ENCODE measurements at places on chromosomes 11 and 22. TPM values are rescaled to one million over a fixed set of nuclear protein-coding genes. Genes with fewer than 3 reads are reported as not detected.

DNA sequence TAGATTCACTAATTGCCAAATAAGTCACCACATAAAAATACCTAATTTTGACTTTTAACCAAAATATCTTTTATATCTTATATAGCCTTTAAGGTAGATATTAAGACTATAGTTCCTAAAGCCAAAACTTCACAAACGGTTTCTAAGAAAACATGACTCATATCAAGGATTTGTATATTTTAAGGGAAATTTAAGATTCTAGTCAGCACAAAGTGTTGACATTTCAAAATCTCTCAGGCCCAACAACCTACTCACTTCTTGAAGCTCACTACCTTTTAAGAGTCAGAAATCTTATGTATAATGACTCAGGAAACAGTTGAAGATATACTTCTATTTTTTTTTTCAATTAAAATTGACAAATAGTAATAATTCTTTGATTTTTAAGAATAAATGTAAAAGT is 221.9 kb downstream of the SBF2 start:
- H3K4me3 ChIP-seq = no peak overlapping the region
- H3K36me3 ChIP-seq = no peaks in the 10 kb centered on the region
- no peak for DNase-seq
- no peaks in the 10 kb centered on the region for H3K27me3 ChIP-seq
- H3K4me1 ChIP-seq = peaks cover 17% of the 10 kb centered on the region

DNA sequence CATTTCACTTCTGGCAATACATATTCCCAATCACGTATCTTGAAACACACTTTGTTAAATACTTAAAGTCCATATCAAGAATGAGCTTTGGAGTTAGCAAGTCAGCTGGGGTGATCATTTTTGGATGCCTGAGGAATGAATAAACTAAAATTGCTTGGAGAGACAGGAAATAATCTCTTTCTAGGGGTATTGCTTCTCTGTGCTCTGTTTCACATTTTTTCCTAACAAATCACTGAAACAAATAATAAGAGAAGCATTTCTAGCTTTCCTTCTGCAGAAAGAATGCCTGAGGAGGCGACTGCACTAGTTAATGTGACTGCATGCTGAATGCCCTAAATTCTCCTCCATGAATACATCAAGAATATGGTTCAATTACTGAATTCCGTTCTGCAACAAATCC is 541.4 kb upstream of the CCDC90B start:
- DNase-seq = no peak
- peaks cover 18% of the 10 kb centered on the region for H3K4me1 ChIP-seq
- H3K27me3 ChIP-seq = peaks cover 5% of the 10 kb centered on the region
- H3K27ac ChIP-seq = no peak overlapping the region
- H3K4me3 ChIP-seq = no peak overlapping the region

DNA sequence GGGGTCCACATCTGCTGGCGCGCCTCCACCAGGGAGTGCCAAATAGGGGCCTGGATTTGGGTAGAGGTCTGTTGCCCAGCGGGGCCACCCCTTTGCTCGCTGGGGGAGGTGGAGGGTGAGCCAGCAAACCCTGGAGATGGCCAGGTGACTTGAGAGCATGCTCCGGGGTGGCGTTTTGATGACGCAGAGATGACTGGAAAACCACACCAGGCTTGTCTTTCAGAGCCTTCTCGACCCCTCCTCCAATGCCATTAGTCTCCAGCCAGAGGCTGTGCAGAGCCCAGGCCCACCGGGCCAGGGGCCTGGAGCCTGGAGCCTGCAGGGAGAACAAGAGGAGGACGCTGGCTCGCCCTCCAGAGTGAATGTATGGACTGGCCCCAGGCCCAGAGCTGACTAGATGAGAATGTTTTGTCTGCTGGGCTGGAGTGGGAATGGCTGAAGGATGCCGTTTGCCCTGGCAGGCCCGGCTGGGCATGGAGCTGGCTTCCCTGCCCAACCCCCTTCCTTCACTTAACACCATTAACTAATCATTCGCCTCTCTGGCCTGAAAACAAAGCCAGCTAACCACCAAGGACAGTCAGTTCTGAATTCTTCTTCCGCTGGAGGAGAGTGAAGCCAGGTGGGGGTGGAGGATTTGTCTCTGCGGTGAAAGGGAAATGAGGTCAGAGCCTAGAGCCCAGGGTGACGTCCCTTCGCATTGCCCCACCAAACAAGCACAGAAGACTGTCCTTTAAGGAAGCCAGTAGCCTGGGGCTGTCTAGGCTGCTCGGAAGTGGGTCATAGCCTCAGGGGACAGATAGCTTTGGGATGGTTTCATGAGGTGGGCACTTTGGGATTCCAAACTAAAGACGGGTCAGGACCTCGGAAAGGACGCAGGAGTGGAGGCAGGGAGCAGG is 1.6 kb upstream of the MCAM start:
- H3K4me1 ChIP-seq = peaks cover 48% of the 10 kb centered on the region
- H3K36me3 ChIP-seq = peaks cover 5% of the 10 kb centered on the region
- no peaks in the 10 kb centered on the region for H3K27me3 ChIP-seq

DNA sequence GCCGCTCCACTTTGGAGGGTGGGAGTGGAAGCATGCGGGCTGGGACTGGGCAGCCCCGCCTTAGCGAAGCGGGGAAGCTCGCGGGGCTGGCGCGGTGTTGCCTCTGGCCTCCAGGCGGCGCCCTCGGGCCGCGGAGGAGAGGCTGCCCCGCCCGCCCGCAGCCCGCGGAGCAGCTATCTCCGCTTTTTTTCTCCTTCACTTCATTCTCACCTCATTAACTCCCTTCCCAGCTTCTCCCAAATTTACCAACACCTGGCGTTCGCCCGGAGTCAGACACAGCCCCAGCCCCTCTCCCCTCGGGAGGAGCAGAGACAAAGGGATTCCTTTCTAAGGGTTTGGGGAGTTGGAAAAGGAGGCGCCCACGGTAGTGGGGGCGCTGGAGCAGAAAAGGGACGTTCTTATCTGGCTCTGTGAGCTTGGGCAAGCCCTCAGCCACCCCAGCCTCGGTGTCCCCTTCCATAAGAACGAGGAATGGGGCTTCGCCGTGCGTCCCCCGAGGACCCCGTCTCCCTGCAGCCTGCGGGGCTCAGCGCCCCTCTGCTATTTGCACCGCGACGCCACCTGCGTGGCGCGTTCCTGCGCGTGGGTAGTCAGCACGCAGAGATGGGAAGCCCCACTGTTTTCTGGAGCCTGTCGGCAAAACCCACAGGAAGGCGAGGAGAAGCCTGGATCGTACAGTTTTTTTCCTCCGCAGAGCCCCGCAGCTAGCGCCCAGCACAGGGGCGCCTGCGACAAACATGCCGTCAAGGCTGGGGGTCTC is 1.5 kb upstream of the WNT11 start:
- peak overlapping the region; percentile 76 for H3K4me3 ChIP-seq
- H3K27ac ChIP-seq = no peak overlapping the region
- peak; percentile 94 for DNase-seq
- H3K4me1 ChIP-seq = peaks cover 22% of the 10 kb centered on the region

DNA sequence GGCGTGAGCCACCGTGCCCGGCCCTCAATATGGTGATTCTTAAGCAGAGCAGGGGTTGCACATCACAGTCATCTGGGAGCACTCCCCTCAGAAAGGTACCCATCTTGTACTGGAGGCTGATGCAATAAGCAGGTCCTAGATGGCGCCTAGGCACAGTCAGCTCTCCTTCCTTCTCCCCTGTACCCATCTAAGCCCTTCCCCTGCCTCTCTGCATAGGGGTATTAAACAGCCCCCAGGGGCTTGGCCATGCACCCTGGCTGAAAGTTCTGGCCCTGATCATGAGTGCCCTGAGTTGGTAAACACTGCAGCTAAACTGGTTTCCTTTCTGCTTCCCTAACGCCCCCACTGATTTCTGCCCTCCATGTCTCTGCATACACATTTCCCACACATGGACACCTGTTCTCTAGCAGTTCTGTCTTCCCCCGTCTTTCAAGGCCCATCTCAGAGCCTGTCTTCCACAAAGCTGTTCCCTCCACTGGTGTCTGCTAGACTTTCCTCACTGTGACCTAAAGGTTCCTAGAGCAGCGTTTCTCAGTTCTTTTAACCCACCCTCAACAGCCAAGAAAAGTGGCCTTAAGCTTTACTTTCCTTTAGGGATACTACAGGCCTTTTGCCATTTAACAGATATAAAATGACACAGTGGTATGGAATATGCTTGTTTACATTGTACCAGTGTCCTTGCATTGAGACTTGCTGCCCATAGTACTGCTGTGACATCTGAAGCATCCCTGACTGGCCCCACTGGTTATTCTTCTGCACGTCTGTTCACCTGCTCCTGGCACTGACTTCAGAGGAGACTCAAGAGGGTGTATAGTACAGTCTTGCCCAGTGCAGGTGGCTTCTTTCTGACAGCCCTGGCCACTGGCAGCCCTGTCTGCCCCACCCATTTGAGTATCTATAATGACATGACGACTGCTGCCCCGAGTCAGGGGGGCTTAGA is 15.6 kb downstream of the UBE2L3 start:
- no peak overlapping the region for H3K27ac ChIP-seq
- DNase-seq = no peak
- no peak overlapping the region for H3K4me3 ChIP-seq

GRCh38 chr22:43829904-43830851 is 18.1 kb upstream of the EFCAB6 start:
- H3K27ac ChIP-seq = no peak overlapping the region
- H3K4me1 ChIP-seq = peaks cover 5% of the 10 kb centered on the region
- no peak overlapping the region for H3K4me3 ChIP-seq
- no peak for DNase-seq

- no peak overlapping the region for H3K4me3 ChIP-seq
- H3K36me3 ChIP-seq = no peaks in the 10 kb centered on the region
- no peaks in the 10 kb centered on the region for H3K27me3 ChIP-seq
- H3K27ac ChIP-seq = no peak overlapping the region
- DNase-seq = peak; percentile 49
Measured at GRCh38 chr22:49564054-49564453, 263.6 kb downstream of the BRD1 start.

GRCh38 chr11:10379426-10379825 is 74.6 kb downstream of the ADM start:
- no peak for DNase-seq
- H3K27ac ChIP-seq = no peak overlapping the region

- H3K27me3 ChIP-seq = no peaks in the 10 kb centered on the region
- H3K4me3 ChIP-seq = no peak overlapping the region
- peaks cover 4% of the 10 kb centered on the region for H3K4me1 ChIP-seq
- DNase-seq = no peak
Measured at GRCh38 chr11:63905179-63905578, 11.8 kb downstream of the RCOR2 start.

DNA sequence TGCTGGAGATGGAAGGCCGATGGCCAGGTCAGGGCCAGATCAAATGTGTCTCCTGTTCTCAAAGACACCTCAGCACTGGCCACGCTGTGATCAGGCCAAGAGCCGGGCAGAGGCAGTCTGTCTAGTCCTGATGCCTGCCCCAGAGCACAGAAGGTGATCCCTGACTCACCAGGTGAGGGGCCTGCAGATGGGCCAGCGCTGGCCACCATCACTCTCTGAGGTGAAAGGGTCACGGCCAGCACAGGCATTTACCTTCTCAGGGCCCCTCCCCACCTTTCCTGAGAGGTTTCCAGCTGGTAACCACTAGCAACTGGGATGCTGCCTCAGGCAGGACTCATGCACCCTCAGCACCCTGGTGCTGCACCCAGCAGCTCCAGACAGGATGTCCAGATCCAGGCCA is 2.9 kb downstream of the SBF1 start:
- no peak overlapping the region for H3K27ac ChIP-seq
- H3K4me1 ChIP-seq = peaks cover 37% of the 10 kb centered on the region
- H3K27me3 ChIP-seq = no peaks in the 10 kb centered on the region
- no peak overlapping the region for H3K4me3 ChIP-seq

DNA sequence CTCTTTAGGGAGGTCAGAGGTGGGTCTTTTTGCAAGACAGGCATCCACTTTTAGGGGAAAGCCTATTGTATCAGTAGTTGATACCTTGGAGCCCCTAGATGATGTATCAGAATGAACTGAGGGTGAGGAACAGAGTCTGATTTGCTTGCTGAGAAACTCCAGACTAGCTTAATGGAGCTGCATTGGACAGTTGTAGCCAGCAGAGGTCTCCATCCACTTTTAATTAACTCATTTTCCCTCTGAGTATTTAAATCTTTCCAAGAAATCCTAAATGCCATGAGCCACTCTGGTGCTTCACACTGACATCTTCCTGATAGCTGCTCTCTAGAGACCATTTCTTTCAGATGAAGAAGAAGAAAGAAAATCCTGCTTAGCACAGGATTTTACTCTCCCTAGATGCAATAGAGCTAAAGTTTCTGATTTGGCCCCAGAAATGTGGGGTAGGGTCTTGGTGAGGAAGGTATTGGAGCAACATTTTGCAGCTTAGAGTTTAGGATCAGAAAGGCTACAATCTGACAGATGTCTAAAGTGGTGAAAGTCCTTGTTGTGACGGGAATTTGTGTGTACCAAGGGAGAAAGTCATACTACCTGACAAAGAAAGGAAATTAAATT is 38.0 kb downstream of the EXT2 start:
- H3K27ac ChIP-seq = no peak overlapping the region
- H3K27me3 ChIP-seq = no peaks in the 10 kb centered on the region
- H3K4me1 ChIP-seq = peaks cover 20% of the 10 kb centered on the region
- peaks cover 19% of the 10 kb centered on the region for H3K36me3 ChIP-seq
- no peak overlapping the region for H3K4me3 ChIP-seq

- no peaks in the 10 kb centered on the region for H3K27me3 ChIP-seq
- H3K27ac ChIP-seq = no peak overlapping the region
- H3K4me1 ChIP-seq = peaks cover 30% of the 10 kb centered on the region
- H3K4me3 ChIP-seq = no peak overlapping the region
Measured at GRCh38 chr22:24142241-24142640, 39.0 kb upstream of the SUSD2 start.

The MIAT gene
- total RNA-seq = 3.3 TPM

The SCGB1A1 gene
- not detected for total RNA-seq

The PDE3B gene
- 0.16 TPM for total RNA-seq

The SMIM35 gene
- total RNA-seq = not detected

The RAC2 gene
- not detected for total RNA-seq

The OR51G2 gene
- total RNA-seq = not detected

The KCNJ4 gene
- total RNA-seq = 0.43 TPM

The KCNQ1 gene
- total RNA-seq = not detected

The SCGB1C1 gene
- not detected for total RNA-seq

The KRTAP5-7 gene
- not detected for total RNA-seq

The CHRNA10 gene
- total RNA-seq = 1.1 TPM

The YWHAH gene
- total RNA-seq = 150 TPM

The IGF2 gene
- total RNA-seq = 590 TPM

The CD3D gene
- not detected for total RNA-seq

The OR8A1 gene
- not detected for total RNA-seq

All from osteocyte (in vitro differentiated cells).